ENCODE measurements at places on chromosomes 3 and 15.

DNA sequence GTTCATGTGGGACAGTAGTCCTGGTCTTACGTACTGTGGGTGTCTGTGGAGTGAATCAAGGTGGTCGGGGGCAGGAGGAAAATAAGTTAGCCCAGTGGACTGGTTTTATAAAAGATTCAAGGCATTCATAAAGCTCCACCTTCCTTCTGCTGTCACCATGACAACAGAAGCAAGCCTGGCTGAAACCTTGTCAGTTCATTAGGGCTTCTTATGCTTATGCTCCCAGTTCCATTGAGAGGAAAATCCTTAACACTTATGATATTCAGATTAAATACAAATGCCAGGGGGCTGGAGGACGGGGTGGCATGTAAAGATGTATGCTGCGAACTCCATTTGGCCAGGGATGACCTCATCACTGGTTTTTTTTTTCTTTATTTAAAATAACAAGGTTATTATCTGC, 283.1 kb upstream of the ATP10A start:
- no peak for DNase-seq

DNA sequence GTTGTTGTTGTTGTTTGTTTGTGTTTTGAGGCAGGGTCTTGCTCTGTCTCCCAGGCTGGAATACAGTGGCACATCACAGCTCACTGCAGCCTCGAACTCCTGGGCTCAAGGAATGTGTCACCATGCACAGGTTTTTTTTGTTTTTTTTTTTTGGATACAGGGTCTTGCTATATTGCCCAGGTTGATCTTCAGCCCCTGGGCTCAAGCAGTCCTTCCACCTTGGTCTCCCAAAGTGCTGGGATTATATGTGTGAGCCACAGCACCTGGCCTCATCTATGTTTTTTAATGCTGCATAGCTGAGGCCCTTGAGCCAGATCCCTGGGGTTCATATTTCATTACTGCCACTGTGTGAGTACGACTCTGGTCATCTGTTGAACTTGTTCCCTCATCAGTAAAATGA, 352.6 kb downstream of the FEZF2 start:
- no peak for DNase-seq

DNA sequence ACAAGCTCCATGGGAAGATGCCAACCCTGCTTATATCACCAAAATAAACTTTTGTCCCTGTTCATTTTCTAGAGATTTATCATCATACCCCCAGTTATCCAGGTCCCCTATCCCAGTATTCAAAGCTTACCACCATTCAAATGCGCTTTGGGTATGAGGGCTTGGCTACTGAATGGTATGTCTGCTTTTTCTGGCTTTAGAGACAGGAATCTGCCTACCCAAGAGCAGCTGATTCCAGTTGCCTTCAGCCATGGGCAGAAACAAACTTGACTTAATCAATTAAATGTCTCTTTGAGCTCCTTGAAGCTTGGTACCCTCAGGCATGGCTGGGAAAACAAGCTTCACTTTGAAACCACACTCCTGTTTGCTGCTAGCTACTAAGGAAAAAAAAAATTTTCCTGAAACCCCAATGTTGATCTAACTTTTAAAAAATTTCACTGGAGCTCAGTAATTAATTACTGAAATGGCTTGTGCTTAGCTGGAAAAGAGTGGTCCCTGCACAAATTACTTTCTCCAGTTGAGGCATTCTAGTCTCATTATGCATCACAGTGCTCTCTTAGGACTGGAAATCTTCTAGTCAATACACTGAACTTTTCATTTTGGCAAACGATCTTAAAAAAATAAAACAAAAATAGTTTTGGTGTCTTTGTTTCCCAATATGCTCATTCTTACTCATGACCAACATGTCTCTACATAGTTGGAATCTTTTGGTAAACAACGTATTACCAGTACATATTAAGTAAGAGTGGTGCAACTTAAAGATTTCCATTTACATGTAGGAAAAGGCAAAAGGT, 242.8 kb downstream of the DTWD1 start:
- peak; percentile 75 for DNase-seq

DNA sequence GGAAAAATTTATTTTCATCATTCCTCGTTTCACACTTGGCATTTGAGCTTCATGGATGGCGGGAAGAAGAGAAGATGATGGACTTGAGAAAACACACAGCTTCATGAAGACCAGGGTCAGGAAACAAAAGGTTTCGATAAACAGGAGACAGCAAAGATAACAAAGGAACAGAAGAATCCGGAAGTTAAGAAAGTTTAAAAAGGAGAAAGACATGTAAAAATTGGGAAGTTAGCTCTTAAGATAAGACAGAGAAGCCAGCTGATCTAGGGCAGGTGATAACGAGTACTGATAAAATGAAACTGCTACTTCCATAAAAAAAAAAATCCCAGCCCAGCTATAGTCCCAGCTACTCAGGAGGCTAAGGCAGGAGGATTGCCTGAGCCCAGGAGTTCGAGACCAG, 23.9 kb downstream of the IL5RA start:
- DNase-seq = no peak

DNA sequence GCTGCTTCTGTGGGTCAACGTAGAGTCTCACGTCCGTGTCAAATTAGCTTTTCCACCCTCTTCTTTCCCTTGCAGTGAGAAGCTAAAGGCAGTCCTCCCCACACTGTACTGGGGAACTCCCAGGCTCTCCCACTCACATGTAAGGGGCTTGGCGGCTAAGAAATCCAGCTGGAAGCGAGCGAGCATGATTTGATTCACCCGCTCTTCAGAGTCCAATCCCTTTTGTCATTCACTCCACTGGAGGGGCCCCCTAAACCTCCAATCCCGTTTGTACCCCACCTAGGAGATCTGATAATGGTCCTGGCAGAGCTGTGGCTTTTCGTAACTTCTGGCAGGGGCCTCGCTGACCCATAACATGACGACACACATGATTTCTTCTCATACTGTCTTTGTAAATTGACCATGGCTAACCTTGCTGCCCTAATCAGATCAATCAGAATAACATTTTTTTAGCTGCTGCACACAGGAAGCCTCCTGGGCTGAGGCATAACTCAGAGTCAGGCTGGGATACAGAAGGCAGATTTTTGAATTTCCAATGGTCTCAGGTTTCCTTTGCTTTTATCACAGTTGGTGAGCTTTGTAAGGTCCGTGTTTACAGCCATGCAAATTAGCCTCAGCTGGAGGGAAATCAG, 235.2 kb downstream of the GREM1 start:
- peak; percentile 28 for DNase-seq

GRCh38 chr3:11300970-11301369, 28.8 kb downstream of the ATG7 start:
- peak; percentile 48 for DNase-seq

DNA sequence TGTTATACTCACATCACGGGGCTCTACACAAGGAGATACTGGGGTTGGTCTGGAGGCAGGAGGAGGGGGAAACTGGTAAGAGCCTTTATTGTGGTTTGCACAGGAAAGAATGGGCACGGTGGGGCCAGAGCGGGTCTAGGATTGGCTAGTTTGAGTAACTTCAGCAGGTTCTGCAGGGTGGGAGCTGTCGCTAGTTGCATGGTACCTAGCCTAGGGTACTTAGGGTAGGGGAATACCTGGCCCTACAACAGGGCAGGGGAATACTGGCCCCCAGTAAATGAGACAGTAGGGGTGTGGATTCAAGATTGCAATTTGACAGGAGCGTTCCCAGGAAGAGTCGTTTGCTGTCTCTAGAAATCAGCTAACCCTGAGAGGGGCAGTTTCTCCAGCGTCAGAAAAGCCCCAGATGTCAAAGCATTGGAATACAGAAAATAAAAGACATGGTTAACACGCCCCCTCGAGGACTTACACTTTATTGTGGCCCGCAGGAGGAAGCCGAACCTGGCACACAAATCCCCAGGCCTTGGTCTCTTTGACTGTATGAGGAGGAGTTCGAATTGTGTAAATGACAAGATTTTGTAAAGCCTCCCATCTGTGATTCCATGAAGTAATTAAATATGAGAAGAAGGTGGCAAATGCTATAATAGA, 32.0 kb downstream of the ST8SIA2 start:
- no peak for DNase-seq

- no peak for DNase-seq
Observed at GRCh38 chr15:95946241-95946640, 384.3 kb upstream of the NR2F2 start.

DNA sequence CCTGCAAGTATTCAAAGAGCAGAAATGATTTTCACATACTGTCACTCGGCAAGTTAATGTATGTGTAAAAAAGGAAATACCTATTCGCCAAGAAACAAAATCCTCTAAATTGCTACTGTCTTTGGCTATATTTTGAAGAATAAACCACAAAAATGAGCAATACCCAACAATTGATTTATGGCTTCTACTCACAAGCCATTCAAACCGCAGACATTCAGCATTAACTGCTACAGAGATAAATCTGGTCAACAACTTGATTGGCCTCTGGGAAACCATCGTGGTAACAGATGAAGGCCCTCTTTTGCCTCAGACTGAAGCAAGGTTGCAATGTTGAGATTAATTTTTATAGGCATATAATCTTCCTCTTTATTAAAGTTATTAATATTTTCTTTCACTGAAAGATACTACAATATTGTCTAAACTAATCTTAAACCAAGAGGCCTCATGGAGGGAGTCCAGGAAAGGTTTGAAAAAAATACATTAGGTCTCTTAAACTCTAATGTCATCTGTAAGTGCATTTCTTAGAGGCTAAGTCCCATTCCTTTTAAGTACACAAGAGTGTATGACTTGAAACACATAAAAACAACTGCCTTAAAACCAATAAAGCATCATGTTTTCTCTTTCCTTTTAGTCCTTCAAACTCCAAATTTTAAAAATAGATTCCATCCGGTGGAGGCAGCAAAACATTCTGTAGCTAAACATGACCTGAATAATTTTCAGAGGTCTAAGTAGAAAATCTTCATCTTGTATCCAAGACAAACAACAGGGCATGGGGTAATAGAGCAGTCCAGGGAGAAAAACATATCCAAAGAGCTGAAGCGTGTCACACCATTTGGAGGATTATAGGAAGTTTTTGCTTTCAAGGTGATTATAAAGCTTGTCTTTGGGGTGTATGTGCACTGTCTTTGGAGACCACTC, 162.4 kb upstream of the TGFBR2 start:
- DNase-seq = peak; percentile 60

- no peak for DNase-seq
Observed at GRCh38 chr3:24139463-24140412, 194.7 kb downstream of the NR1D2 start.

DNA sequence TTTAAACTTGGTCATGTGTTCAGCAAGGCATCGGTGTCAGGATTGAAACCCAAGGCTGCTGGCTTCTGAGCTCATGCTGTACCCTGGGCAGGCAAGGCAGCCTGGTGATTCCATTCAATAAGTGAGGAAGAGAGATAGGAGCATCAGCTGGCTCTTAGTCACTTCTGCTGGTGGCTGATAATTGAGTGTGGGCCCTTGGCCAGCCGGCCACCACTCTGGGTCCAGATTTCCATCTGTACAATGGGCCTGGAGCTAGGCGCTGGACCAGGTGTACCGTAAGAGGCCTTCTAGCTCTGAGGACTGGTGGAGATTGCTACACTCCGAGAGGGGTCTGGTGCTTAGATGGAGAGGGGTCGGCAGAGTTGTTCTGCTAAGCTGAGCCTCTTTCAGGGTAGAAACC, 4.3 kb downstream of the CD276 start:
- DNase-seq = no peak

- DNase-seq = no peak
Observed at GRCh38 chr15:86295511-86295910, 215.8 kb downstream of the AGBL1 start.

DNA sequence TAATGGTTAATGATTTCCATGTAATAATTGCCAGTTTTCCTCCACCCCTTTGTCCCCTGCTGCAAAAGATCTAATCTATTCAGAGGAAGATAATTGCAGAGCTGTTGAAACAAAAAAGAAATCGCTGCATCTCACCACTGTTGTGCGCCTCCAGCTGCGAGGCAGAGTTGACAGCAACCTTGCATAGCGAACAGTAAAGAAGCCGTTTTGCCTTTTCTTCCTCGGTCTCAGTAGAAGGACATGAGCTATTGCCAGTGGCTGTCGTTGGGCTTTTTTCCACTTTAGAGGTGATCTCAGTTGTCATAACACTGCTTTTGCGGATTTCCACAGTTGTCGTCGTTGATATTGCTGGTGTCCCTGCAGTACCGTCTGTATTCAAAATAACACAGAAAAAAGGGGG, 314.2 kb downstream of the ZNF385D start:
- DNase-seq = no peak

- peak; percentile 87 for DNase-seq
Observed at GRCh38 chr3:141486746-141487520, at the start of gene RASA2. TSS of gene RASA2 (plus strand) at chr3:141487027. CDS start at chr3:141487084, 57 bp downstream.

- peak; percentile 45 for DNase-seq
Observed at GRCh38 chr15:70430069-70430468, 332.4 kb upstream of the TLE3 start.

GRCh38 chr3:98829246-98829832, 66.2 kb downstream of the ST3GAL6 start:
- DNase-seq = peak; percentile 37

DNA sequence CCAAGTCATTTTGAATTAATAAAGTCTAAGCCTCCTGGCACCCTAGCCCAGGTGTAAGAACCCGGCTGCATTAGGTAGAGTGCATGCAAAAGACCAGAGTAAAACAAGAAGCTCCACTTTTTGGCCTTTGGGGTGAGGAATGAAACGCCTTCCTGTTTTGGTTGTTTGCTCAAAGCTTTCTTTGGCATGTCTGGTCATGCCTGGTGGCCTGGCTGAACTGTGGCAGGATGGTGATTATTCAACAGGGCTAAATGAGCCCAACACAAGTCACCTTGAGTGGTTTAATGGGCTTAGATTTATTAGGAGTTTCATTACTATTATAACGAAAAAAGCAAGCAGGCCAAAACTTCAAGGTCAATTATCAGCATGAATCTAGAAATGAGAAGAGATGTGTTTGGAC, 40.9 kb upstream of the LDHAL6B start:
- DNase-seq = no peak

DNA sequence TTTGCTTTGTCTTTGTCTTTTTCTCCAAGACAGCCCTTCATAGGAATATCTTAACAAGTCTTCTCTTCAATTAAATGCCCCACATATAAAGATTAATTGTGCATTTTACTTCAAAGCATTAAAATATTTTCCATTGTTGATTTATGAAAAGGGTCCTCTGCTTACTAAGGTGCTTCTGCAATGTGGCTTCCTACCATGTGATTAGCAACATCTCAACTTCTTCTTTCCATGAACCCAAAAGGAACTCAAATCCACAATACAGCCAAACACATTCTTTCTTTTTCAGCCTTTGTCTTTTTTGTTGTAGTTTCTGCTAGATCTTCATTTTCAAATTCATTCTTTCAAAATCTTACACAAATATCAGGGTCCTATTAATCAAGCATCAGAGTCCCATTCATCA, 309.2 kb downstream of the NSUN3 start:
- DNase-seq = no peak

DNA sequence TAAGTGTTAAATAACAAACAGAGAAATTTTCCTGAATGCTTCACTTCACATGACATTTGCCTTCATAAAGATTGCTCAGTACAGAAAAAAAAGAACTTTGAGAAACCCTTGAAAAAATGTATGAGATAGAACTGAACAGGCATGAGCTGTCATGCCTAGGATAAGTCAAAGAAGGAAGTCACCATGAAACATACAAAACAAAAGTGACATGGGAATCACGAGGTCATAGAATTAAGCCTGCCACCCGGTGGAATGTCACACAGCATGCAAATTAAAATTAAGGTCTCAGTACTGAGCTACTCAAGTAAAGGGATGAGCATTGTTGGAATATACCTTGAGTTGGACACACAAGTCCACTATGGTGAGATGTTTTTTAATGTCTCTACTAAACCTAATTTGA, 652.5 kb upstream of the NECTIN3 start:
- DNase-seq = peak; percentile 68
